ENCODE measurements at places on chromosomes 3 and 15.

GRCh38 chr3:97719156-97719821 lies 45.3 kb upstream of the ARL6 start:
- peak; percentile 39 for DNase-seq

- no peak for DNase-seq
Measured at GRCh38 chr3:47035645-47036044, 56.2 kb downstream of the NBEAL2 start.

DNA sequence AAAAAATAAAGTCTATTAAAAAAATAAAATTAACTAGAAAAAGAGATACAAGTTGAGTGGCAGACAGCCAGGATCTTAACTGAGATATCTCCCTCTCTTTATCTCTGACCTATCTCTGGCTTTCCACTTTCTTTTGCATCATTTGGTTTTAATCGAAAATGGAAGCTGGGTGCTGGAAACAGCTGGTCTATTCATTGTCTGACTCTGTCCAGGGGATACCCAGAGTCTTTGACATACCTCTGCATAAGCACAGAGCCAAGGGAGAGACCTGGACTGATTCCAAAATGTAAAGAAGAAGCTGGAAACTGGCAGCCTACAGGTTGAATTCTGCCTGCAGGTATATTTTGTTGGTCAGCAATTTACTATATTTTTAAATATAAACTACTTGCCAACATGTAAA lies 29.6 kb upstream of the CRBN start:
- DNase-seq: no peak

DNA sequence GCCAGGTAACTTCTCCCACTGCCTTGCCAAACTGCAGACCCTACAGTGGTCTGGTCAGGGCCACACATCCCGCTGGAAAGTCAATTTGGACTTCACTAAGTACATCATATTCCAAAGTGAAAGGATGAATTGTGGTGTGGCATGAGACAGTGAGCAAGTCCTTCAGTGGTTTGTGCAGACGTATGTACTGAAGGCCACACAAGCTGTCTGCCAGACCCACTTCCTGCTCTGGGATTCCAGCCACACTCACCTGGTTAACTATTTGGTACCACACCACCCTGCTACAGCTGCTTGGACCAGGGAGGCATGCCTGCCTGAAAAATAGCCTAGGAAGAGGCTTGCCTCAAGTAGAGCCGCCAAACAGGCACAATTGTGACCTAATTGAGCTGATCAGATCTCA lies 94.1 kb upstream of the STRIT1 start:
- no peak for DNase-seq

Measured in HFFc6 (cell line).